ENCODE measurements at places on chromosomes 2 and 18. TPM values are rescaled to one million over a fixed set of nuclear protein-coding genes. Genes with fewer than 3 reads are reported as not detected.

RNU2-63P gene
- not detected for total RNA-seq

CPS1 gene
- 4.9 TPM for total RNA-seq

IKZF2 gene
- 6.8 TPM for total RNA-seq

POTEI gene
- not detected for total RNA-seq

MARCO gene
- total RNA-seq, result 7.0 TPM

GREB1L gene
- 12.3 TPM for total RNA-seq

HOXD10 gene
- not detected for total RNA-seq

OBSL1 gene
- 208 TPM for total RNA-seq

ANKRD36 gene
- total RNA-seq, result 4.3 TPM

SERPINB11 gene
- total RNA-seq, result not detected

KCNG2 gene
- total RNA-seq, result not detected

GRCh38 chr2:6986912-6987361 is 69.7 kb downstream of the RNF144A start:
- no peak for DNase-seq
- peaks cover 60% of the 10 kb centered on the region for H3K4me1 ChIP-seq
- peak overlapping the region; percentile 65 for H3K27ac ChIP-seq
- H3K27me3 ChIP-seq, result no peaks in the 10 kb centered on the region

- no peak for DNase-seq
- no peaks in the 10 kb centered on the region for H3K4me1 ChIP-seq
- H3K27me3 ChIP-seq, result no peaks in the 10 kb centered on the region
- no peaks in the 10 kb centered on the region for H3K36me3 ChIP-seq
- no peak overlapping the region for H3K27ac ChIP-seq
- no peak overlapping the region for H3K4me3 ChIP-seq
Observed at GRCh38 chr2:158212301-158212700, 110.6 kb downstream of the UPP2 start.

DNA sequence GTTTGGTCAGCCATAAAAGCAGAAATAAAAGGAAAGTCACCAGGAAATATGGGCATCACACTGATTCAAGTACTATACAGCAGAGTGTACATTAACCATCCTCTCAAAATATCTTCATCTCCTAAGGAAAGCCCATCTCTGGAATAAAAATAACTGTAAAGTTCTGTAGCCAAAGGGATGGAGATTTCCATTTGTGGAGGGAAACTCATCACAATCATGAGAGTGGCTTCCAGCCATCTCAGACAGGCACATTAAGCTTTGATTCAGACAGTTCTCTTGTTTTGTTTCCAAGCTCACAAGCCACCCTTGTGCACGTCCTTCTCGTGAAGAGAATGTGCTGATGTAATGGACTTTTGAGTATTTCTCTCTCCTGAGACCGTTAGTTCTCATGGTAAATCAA is 695.5 kb downstream of the LRRTM4 start:
- H3K36me3 ChIP-seq, result no peaks in the 10 kb centered on the region
- no peak for DNase-seq
- H3K27me3 ChIP-seq, result no peaks in the 10 kb centered on the region

- no peaks in the 10 kb centered on the region for H3K27me3 ChIP-seq
- H3K4me1 ChIP-seq, result no peaks in the 10 kb centered on the region
- H3K4me3 ChIP-seq, result no peak overlapping the region
- H3K27ac ChIP-seq, result no peak overlapping the region
- no peak for DNase-seq
Observed at GRCh38 chr18:9405130-9405529, 70.2 kb upstream of the RALBP1 start.

- peak overlapping the region; percentile 46 for H3K4me3 ChIP-seq
- DNase-seq, result no peak
- H3K27ac ChIP-seq, result no peak overlapping the region
- no peaks in the 10 kb centered on the region for H3K36me3 ChIP-seq
Observed at GRCh38 chr2:232420463-232421188, 14.0 kb downstream of the ALPG start.

DNA sequence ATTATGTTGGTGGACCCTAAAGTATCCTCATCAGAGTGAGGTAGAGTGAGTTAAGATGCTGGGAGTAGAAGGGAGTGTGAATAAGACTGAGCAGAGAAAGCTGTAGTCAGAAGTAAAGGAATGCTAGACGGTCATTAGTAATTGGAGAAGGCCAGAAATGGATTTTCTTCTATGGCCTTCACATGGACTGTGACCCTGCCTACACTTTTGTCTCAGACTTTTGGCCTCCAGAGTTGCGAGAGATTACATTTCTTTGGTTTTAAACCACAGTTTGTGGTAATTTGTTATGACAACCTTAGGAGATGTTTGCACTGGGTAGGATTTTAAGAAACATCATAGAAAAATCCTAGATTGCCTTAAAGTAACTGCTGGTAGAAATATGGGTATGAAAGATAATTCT is 1267.7 kb upstream of the TMEFF2 start:
- H3K4me3 ChIP-seq, result no peak overlapping the region
- DNase-seq, result no peak
- no peaks in the 10 kb centered on the region for H3K4me1 ChIP-seq
- H3K27ac ChIP-seq, result no peak overlapping the region

GRCh38 chr2:54254180-54254579 is 1.8 kb downstream of the TSPYL6 start:
- no peak for DNase-seq
- no peak overlapping the region for H3K4me3 ChIP-seq
- no peaks in the 10 kb centered on the region for H3K27me3 ChIP-seq
- no peaks in the 10 kb centered on the region for H3K36me3 ChIP-seq
- no peaks in the 10 kb centered on the region for H3K4me1 ChIP-seq
- H3K27ac ChIP-seq, result no peak overlapping the region

DNA sequence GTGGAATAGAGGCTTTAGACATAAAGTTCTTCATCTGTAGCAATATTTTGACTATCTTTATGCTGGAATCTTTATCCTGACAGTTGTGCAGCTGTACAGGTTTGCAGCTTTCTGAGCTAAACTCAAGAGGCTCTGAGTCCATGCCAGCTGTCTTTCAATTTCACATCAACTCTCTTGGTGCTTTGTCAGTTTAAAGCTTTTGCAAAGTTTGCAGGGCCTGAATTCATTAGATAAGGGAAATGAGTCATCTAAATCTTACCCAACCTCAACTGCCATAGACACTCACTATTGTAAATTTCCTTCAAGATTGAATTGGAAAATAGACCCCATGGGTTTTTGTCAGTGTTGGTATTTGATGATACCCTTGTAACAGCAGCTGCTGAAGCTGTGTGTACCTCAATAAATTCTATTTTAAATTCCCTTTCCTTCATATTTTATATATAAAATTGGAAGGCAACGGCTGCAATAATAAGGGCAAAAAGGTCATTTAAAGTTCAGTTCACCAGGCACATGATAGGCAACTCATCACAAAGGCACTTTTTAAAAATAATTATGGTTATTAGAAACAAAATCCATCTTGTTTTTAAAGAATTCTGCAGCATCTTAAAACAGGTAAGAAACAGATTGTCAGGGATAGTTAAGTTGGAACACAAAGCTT is 169.9 kb upstream of the SLC39A10 start:
- no peaks in the 10 kb centered on the region for H3K4me1 ChIP-seq
- no peaks in the 10 kb centered on the region for H3K36me3 ChIP-seq
- H3K4me3 ChIP-seq, result no peak overlapping the region

GRCh38 chr18:57210107-57210715 is 63.3 kb downstream of the BOD1L2 start:
- H3K4me3 ChIP-seq, result peak overlapping the region; percentile 35
- peak; percentile 20 for DNase-seq
- peaks cover 14% of the 10 kb centered on the region for H3K4me1 ChIP-seq
- no peaks in the 10 kb centered on the region for H3K36me3 ChIP-seq
- H3K27me3 ChIP-seq, result peaks cover 84% of the 10 kb centered on the region

DNA sequence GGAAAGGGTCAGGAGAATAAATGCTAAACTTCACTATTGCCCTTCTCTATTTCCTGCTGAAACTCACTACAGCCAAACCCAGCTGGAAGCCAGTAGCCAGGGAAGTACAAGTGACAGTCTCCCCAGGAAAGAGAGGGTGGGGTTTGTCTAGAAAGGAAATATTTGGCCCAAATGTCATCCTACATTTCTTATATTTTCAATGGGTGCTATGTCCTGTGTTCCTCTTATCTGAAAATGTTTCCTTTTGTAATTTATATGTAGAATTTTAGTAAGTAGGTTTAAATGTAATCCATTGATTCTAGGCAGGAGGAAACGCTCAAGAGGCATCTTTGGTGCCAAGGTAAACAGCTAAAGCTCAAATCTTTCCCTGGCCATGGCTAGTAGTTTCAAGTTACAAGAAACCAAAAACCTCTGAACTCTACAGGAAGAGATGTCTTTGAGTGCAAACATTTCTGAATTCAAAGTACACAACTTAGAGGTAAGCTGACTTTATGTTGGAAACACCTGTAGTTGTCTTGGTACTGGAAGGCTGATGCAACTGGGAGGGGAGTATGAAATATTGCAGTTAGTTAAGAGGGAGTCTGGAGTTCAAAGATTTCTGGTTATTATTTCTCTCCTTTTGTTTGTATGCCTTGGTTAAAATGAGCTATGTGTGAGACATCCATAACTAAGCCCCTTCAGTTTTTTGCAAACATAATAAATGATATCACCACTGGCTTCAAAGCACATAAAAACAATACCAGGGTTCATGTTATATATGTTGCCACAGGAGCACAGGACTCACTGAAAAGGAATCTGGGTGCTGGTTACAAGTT is 356.1 kb upstream of the ZC3H15 start:
- no peak overlapping the region for H3K4me3 ChIP-seq
- no peak for DNase-seq
- no peak overlapping the region for H3K27ac ChIP-seq

GRCh38 chr2:150850641-150851040 is 363.2 kb upstream of the RND3 start:
- DNase-seq, result no peak
- H3K4me1 ChIP-seq, result no peaks in the 10 kb centered on the region
- H3K36me3 ChIP-seq, result no peaks in the 10 kb centered on the region
- H3K27me3 ChIP-seq, result no peaks in the 10 kb centered on the region

GRCh38 chr2:151379169-151379568 is 21.8 kb downstream of the TNFAIP6 start:
- no peaks in the 10 kb centered on the region for H3K36me3 ChIP-seq
- H3K27ac ChIP-seq, result no peak overlapping the region
- H3K4me3 ChIP-seq, result no peak overlapping the region
- H3K27me3 ChIP-seq, result no peaks in the 10 kb centered on the region

GRCh38 chr2:71804281-71804751 is 343.3 kb downstream of the CYP26B1 start:
- H3K27me3 ChIP-seq, result peaks cover 8% of the 10 kb centered on the region
- no peak for DNase-seq
- H3K4me3 ChIP-seq, result no peak overlapping the region
- no peak overlapping the region for H3K27ac ChIP-seq
- no peaks in the 10 kb centered on the region for H3K36me3 ChIP-seq

- no peak overlapping the region for H3K4me3 ChIP-seq
- H3K36me3 ChIP-seq, result no peaks in the 10 kb centered on the region
- peaks cover 50% of the 10 kb centered on the region for H3K27me3 ChIP-seq
- DNase-seq, result no peak
- H3K27ac ChIP-seq, result peak overlapping the region; percentile 12
Observed at GRCh38 chr2:239499726-239500573, 99.1 kb upstream of the HDAC4 start.

DNA sequence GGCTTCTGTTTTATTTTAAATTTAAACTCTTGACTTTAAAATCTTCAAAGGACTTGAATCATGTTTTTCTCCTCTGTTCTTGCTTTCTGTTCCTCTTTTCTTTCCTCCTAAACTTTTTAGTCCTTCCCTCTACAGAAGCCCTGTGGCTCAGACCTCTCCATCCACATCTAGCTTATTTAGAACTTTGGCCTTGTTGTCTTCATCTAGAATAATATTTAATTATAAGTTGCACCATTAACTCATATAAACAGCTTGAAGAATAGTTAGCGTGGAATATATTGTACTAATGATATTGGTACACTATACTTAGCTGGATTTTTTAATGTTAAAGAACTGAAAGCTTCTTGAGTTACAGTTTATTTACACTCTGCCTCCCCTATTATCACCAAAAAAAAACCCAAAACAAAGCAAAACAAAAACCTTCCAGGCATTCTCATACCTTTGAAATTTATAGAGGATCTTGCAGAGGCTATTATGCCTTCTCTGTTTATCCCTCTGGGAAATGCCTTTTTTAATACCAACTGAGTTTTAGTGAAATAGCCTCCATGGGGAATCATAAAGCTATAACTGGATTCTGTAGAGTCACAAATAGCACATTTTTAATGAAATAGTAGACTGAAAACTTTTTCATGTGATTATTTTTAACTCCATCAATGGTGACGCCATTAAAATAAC is 9.2 kb upstream of the CCDC141 start:
- no peaks in the 10 kb centered on the region for H3K36me3 ChIP-seq
- peak overlapping the region; percentile 45 for H3K27ac ChIP-seq
- H3K27me3 ChIP-seq, result no peaks in the 10 kb centered on the region
- DNase-seq, result no peak
- H3K4me3 ChIP-seq, result no peak overlapping the region
- H3K4me1 ChIP-seq, result peaks cover 16% of the 10 kb centered on the region

GRCh38 chr18:25457126-25457525 is 105.2 kb upstream of the ZNF521 start:
- H3K27ac ChIP-seq, result no peak overlapping the region
- no peaks in the 10 kb centered on the region for H3K36me3 ChIP-seq
- peaks cover 4% of the 10 kb centered on the region for H3K4me1 ChIP-seq
- no peaks in the 10 kb centered on the region for H3K27me3 ChIP-seq

GRCh38 chr2:26978061-26978596 is 7.7 kb downstream of the MAPRE3 start:
- H3K4me3 ChIP-seq, result no peak overlapping the region
- H3K36me3 ChIP-seq, result no peaks in the 10 kb centered on the region
- no peaks in the 10 kb centered on the region for H3K27me3 ChIP-seq
- DNase-seq, result peak; percentile 37
- H3K4me1 ChIP-seq, result peaks cover 66% of the 10 kb centered on the region
- H3K27ac ChIP-seq, result peak overlapping the region; percentile 17

- DNase-seq, result no peak
- H3K36me3 ChIP-seq, result peaks cover 10% of the 10 kb centered on the region
- no peak overlapping the region for H3K27ac ChIP-seq
- H3K27me3 ChIP-seq, result no peaks in the 10 kb centered on the region
- H3K4me3 ChIP-seq, result no peak overlapping the region
Observed at GRCh38 chr2:187345338-187345737, 102.7 kb downstream of the CALCRL start.

- peaks cover 13% of the 10 kb centered on the region for H3K4me1 ChIP-seq
- H3K36me3 ChIP-seq, result no peaks in the 10 kb centered on the region
- no peak overlapping the region for H3K27ac ChIP-seq
- no peaks in the 10 kb centered on the region for H3K27me3 ChIP-seq
- no peak for DNase-seq
- H3K4me3 ChIP-seq, result no peak overlapping the region
Observed at GRCh38 chr2:143471550-143471949, 342.3 kb downstream of the ARHGAP15 start.

DNA sequence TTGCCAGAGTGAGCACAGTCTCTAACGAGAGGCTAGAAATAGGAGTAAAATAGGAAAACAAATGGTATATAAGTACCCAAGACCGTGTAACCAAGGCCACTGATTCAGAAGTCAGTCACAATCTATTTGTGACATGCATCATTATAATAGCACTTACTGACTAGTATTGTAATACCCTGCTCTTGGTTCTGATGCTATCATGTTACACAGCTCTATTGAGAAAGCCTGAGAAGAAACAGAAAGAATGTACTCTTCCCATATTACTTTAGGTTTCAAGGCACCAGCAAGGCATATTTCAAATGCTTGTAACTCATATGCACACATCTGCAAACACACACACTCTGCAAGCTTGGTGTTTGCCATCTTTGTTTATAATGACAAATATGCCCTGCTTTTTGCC is 746.4 kb downstream of the SLC4A3 start:
- no peak overlapping the region for H3K4me3 ChIP-seq
- no peaks in the 10 kb centered on the region for H3K27me3 ChIP-seq
- no peaks in the 10 kb centered on the region for H3K36me3 ChIP-seq
- H3K4me1 ChIP-seq, result no peaks in the 10 kb centered on the region
- DNase-seq, result no peak

- H3K36me3 ChIP-seq, result no peaks in the 10 kb centered on the region
- peak overlapping the region; percentile 42 for H3K27ac ChIP-seq
- H3K4me3 ChIP-seq, result no peak overlapping the region
- no peaks in the 10 kb centered on the region for H3K4me1 ChIP-seq
- DNase-seq, result peak; percentile 15
Observed at GRCh38 chr18:41599466-41599865, 355.6 kb upstream of the PIK3C3 start.
